Activated CD4-positive, alpha-beta T cell treated with anti-CD3 and anti-CD28 coated beads, Interleukin-2, Interleukin-4, amounts not matched to agents 100 ng/mL and 50 ng/mL, durations not matched to agents 16 hours and 8 hours (primary cell): ENCODE measurements at places on chromosomes 13 and 19.

DNA sequence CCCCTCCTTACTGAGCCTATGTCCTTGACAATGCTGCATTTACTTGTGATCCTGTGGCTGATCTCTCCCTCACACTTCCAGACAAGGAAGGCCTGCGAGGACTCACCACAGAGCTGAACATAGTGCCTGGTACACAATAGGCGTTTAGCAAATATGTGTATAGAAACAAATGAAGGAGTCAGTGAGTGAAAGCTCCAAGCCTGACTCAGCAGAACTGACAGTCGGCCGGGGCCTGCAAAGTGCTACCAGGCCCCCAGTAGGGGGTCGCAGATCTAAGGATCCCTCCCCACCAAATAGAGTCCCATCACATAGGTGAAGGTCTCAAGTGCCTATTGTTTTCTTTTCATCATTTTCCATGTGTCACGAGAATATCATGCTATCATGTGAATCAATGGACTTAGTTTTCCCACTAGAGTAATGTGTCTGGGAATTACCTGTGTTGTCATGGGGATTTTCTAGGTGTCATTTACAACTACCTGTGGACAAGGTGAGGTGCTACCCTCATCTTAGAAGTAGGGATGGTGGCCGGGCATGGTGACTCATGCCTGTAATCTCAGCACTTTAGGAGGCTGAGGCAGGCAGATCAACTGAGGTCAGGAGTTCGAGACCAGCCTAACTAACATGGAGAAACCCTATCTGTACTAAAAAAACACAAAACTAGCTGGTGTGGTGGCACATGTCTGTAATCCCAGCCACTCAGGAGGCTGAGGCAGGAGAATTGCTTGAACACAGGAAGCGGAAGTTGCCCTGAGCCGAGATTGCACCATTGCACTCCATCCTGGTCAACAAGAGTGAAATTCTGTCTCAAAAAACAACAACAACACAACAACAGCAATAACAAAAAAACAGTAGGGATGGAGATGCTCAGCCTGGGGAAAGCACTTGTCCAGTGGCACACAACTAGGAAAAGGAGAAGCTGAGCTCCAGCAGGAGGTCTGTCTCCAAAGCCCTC lies 50.3 kb upstream of the CYP2A7 start:
- DNase-seq, result no peak

DNA sequence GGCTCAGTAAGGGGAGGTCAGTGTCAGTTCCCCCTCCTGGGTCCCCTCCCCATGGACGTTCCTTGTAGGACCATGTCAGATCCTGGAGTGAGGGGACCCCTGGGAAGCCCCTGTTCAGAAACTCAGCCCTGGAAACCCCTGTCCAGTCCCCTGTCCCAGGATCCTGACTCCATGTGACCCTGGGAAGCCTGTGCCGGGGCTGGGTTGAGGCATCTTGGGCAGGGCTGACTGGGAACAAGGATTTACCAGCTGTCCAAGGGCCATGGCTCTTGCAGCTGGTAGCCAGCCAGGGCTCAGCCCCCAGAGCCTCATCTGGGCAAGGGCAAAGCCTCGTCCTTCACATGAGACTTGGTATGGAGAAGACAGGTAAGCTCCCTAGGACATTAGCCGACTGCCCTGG lies 25.1 kb downstream of the CEACAM4 start:
- no peak for DNase-seq

DNA sequence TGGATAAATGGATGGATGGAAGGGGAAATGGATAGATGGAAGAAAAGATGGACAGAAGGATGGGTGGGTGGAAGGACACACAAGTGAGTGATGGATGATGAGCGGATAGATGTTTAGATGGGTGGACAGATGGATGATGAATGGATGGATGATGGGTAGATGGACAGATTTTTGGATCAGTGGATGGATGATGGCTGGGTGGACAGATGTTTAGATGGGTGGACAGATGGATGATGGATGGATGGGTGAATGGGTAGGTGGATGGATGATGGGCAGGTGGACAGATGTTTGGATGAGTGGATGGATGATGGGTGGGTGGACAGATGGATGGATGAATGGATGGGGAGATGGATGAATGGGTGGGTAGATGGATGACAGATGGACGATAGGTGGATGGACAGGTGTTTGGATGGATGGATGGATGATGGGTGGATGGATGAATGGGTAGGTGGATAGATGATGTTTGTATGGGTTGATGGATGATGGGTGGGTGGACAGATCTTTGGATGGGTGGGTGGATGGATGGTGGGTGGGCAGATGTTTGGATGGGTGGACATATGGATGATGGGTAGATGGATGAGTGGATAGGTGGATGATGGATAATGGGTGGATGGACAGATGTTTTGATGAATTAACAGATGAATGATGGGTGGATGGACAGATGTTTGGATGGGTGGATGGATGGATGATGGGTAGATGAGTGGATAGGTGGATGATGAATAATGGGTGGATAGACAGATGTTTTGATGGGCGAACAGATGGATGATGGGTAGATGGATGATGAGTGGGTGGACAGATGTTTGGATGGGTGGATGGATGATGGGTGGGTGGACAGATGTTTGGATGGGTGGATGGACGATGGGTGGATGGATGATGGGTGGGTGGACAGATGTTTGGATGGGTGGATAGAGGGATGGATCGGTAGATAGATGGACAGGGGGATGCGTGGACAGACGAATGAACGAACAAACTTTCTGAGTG lies 39.5 kb downstream of the CERS4 start:
- no peak for DNase-seq

- peak; percentile 9 for DNase-seq
These were observed 110.5 kb downstream of the COG6 start for GRCh38 chr13:39765801-39766463.

DNA sequence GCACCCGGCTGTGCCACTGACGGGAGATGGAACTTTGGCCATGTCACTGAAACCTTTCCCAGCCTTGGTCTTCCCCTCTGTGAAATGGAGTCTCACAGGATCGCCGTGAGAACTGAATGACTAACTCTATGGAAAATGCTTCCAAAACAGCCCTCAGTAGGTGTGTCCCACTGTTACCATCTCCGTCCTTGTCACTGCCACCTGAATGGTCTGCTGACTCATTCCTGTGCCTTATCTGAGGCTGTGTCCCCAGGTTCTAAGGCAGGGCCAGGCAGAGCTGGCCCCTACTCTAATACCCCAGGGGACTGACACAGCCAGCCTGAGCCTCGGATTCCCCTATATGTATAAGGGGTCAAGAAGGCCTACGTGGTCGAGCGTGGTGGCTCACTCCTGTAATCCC lies 4.5 kb downstream of the CDC37 start:
- no peak for DNase-seq

GRCh38 chr19:3665681-3666544 lies 34.4 kb downstream of the PIP5K1C start:
- peak; percentile 58 for DNase-seq

DNA sequence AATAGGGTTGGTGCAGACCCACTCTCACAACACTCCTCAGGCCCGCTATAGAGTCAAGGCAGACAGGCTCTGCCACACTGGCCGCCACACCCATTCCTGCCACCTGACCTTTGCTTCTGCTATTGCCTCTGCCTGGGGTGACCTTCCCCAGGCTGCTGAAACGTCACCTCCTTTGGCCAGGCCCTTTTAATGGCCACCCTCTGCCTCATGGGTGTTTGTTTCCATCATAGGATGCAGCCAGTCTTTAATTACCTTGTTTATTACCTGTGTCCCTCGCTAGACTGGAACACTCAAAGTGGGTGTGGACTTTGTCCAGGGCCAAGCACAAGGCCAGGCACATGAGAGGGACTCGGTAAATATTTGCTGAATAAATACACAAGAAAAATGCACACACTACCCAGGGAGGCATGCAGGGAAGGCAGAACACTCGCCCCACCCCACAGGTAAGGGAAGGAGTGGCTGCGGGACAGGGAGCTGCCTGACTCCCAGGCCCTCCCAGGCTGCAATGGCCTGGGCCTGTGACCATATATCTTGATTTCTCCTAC lies 3.2 kb downstream of the LSM4 start:
- DNase-seq, result no peak

DNA sequence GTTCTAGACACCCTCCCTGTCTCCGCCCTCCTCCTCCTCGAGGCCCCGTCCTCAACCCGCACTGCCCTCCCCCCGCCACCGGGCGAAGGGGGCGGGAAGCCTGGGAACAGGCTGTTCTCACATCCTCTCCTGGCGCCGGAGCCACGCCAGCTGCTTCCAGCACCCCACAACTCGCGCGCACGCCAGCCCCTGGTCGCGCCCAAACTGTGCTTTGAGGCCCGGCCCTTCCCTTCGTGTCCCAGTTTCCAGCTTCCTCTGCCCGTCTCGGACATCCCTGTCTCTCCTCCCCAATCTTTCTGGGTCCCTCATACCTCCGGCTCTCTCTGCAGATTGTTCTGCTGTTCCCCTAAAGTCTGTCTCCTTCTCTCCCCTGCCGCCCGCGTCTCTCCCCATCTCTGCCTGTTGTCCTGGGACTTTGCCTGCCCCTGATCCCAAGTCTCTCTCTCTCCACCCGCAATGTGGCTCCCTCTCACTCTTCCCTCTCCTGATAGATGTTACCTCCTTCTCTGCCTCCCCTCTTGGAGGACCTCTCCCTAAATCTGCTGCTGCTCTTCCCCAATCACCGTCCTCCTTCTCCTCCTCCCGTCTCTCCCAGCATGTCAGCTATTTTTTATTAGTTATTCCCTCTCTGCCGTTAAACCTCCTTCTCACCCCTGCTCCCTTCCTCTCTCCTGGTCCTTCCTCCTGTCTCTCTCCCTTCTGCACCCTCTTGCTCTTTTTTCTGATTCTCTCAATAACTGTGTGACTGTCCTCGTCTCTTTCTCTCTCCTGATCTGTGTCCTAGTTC lies 14.2 kb downstream of the DPF1 start:
- DNase-seq, result no peak

GRCh38 chr13:104198801-104199200 lies 1132.6 kb upstream of the SLC10A2 start:
- DNase-seq, result no peak

DNA sequence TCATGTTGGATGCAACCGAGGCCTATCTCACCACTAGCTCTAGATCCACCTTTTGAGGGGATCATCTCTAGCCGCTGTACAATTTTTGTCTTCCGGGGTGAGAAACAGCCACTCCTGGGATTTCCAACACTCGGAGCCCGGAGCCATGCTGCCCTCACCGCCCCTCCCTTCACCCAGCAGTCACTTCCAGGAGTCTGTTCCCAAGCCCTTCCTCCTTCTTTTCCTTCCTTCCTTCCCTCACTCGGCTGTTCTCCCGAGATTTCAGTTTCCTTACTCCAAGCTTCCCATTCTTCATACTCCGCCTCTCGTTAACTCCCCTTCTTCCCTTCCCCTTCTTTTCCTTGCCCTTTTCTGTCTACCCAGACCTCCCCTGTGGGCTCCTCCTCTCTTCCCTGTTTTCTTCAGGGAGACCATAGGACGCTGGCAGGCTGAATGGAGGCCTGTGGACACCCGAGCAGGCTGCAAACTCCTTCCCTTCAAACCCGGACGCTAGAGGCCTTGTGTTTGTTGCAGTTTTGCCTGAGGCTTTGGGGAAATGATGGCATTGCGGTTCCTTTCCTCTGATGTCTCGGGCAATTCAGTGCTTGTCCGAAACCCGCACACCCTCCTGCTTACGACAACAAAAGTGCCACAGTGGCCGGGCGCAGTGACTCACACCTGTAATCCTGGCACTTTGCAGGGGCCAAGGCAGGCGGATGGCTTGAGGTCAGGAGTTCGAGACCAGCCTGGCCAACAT lies 96.0 kb downstream of the CAB39L start:
- no peak for DNase-seq

DNA sequence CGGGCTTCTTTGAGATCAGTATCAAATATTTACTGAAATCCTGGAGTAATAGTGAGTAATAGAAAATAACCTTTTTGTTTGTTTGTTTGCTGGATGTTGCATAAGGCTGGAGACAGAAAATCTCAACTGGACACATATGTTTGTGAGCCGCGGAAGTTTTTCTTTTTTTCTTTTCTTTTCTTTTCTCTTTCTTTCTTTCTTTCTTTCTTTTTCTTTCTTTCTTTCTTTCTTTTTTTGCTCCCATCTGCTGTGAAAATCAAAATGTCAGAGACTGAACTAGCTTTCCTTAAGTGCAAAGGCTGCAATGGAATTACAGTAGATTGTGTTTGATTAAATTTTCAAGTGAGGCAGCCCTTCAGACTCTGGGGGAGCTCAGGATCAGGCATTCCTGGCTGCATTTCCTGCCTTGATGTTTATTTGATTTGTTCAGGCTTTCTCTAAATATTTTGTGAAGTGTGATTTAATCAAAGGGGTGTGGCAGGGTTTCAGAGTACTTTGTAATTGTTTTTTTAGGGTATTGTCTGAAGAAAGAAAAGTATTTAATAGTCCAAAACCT lies 319 bp downstream of the FRY start:
- DNase-seq, result no peak

GRCh38 chr13:71722206-71722605 lies 144.8 kb downstream of the DACH1 start:
- no peak for DNase-seq

GRCh38 chr13:36709136-36709890 lies 35.5 kb downstream of the SERTM1 start:
- DNase-seq, result no peak

DNA sequence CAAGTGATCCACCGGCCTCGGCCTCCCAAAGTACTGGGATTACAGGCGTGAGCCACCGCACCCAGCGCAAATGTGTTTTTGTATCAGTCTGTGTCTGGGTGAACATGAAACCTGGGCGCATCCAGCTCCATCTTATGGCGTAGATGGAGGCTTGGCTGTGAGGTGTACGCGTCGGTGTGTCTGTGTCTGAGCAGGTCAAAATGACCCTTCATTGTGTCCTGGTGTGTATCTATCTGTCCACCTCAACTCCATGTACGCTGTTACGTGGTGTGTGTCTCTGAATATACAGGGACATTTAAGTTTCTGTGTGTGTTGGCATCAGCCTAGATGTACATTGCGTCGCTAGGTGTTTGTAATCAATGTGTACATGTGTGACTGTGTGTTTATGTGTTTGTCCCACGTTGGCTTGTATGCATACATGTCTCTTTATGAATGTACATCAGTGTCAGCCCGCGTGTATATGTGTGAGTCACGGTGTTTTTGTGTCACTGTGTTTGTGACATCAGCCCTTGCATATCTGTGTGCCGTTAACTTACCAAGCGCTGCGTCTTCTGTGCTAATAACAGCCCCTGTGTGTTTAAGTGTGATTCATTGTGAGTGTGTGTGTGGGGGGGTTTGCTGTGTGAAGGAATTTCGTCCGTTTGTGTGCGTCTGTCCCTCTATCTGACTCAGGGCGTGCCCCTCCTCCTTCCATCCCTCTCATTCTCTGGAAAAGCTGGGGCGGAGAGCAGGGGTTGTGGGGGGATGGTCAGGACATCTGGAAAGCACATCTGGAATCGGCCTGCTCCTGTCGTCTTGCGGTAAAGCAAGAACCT lies 6.4 kb downstream of the AXL start:
- peak; percentile 3 for DNase-seq

DNA sequence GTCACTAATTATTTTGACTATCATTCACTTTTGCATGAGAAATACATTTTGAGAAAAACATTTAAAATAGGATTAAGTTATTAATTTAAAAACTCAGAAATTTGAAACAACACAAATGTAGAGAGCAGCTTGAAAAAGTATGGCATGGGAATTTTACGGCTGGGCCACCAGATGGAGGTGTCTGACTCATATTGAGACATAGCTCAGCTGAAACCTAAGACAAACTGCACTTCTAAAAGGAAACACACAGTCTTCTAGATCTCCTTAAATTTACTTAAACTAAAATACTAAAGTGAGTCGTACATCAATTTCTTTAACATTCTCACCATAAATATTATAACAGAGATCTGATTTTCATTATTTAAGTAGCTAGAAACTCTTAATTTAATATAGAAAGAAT lies 41.9 kb upstream of the POSTN start:
- no peak for DNase-seq

GRCh38 chr13:96011291-96011872 lies 41.8 kb downstream of the UGGT2 start:
- no peak for DNase-seq
